Stimulated activated CD8-positive, alpha-beta memory T cell treated with anti-CD3 and anti-CD28 coated beads, Interleukin-15, amount 100 ng/mL, for 24 hours (primary cell): ENCODE measurements at places on chromosomes 2 and 18.

DNA sequence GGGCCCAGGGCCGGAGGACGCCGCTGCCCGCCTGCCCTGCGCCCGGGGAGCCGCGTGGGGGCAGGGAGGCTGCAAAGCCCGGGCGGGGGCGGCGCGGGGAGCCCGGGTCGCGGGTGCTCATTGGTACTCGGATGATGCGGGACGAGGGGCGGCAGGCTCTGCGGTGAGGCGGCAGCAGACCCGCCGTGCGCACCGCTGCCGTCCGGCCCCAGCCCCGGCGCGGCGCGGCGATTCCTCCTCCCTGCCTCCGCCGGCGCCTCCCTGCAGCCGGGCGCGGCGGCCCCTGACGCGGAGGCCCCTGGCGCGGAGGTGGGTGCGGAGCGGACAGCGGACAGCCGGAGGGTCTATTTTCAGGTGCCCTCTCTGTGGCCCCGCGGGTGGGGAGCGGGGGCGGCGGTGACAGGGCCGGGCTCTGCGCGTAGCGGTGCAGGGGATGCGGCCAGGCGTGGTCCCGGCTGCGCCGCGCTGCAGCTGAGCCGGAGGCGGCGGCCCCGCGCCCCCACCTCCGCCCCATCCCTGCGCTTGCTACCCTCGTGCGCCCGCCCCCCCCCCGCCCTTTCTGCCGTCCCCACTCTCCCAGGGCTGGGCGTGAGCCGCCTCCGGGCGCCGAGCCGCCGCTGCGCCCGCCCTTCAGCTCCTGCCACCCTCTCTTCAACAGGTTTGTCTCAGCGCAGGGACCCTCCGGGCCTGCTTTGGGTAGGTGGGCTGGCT, 640 bp downstream of the SPTBN1 start:
- no peak for DNase-seq

- no peak for DNase-seq
These were observed 75.8 kb upstream of the GPC1 start for GRCh38 chr2:240359695-240360094.

DNA sequence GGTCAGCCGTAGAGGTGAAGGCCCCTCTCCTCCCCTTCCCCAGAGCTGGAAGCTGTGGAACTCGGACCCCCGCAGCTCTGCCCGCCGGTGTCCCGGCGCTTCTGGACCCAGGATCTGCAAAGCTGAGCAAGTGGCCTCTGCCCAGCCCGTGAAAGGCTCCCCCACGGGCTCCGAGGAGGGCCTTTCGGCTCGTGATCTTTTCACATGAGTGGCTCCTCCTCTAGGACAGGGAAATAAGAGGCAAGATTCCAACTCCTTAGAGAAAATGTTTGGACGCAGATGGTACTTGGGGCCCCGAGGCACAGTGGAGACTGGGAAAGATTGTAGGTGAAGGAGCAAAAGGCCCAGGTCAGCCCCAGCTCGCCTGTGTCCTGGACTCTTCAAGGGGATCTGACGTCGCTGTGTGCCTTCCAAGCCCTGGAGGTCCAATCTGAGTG, 48.2 kb upstream of the SP3 start:
- no peak for DNase-seq

- DNase-seq, result no peak
These were observed 308.8 kb upstream of the LYPD1 start for GRCh38 chr2:132978840-132979239.

DNA sequence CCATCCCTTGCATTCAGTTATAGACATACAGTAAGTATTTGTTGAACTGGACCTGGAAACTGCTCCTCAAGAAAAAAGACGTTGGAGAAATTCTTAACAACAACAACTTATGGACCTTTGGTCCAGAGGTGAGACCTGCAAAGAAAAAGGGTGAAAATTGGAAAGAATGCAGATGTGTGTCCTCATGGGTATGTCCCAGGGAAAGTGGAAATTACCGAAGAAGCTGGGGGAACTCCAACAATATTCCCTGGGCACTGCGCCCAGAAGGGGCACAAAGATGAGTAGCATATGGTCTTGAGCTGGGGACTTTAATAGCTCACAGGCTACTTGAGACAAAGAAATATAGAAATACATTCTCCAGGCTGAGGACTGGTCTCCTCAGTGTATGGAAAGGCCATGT, 35.5 kb upstream of the YWHAQ start:
- DNase-seq, result no peak

DNA sequence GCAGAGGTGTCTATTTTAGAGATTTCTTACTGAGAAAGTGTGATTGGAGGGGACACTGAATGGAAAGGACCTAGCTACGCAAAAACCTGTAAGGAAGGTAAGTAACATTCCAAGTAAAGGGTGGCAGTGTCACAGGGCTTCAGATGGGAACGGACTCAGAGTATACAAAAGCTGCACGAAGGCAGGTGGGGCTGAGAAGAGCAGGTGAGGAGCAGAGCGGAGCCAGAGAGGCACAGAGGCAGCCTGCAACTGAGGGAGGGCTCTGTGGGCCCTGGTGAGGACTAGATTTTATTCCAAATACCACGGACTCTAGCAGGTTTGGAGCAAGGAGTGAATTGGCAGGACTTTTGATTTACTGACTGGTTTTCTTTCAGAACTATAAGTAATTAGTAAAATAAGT, 331.3 kb upstream of the PKDCC start:
- no peak for DNase-seq

GRCh38 chr18:51941999-51942398, 398.0 kb upstream of the DCC start:
- DNase-seq, result no peak

GRCh38 chr2:177465400-177466138, 73.0 kb downstream of the AGPS start:
- DNase-seq, result no peak

DNA sequence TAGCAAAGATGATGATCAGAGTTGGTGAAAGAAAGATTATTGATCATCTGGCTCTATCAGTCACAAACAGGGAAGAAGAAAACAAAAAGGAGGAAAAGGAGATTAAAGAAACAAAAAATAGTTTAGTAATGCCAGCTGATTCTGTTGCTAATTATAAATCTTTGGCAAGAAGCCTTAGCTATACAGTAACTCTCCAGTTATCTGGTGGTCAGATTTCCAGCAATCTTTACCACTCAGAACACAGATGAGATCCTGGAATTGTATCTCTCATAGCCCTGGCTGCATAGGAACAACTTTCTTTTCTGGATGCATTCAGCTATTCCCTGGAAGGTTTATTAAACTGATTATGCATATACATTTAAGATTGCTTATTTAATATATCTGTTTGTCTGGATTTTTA, 256.8 kb upstream of the ZEB2 start:
- DNase-seq, result no peak
